ENCODE measurements at places on chromosomes 5 and 9.
A peak's percentile ranks its signal among the peaks of the same experiment; 100 is the strongest.

DNA sequence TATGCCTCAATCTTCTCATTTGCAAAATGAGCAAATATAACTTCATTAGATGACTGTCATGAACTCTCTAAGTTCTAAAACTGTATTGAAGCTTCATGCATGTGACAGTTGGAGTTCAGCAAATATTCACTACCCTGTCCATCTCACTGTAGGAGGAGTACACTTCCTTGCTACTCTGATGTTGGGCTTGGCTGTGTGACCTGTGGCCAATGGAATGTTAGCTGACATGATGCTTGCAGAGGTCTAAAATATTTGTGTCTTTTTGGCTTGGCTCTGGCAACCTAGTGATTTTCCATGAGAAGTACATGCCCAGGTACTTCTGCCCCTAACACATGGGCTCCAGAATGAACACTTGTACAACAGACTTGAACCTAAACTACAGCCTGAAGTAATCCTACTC lies 203.1 kb upstream of the ANKH start:
- no peak for DNase-seq

DNA sequence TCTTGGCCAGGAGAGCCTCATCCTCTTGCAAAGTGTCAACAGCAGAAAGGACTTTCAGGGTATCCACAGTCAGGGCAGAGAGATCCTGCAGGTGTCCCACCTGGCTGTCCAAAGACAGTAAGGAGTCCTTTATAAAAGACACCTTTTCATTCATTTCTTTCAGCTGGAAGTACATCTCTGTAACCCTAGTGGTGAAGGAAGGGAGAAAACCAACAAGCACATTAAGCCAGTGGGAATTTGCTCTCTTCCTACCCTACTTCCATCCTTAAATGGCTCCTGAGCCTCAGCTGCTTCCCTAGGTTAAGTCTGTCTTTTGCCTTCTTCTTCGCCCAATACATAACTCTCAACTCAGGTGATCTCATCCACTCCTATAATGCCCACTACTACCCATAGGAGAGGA lies 124.8 kb downstream of the TRPM6 start:
- DNase-seq = no peak

- no peak for DNase-seq
These were observed 112.3 kb upstream of the ADAMTSL1 start for GRCh38 chr9:18361646-18362045.

DNA sequence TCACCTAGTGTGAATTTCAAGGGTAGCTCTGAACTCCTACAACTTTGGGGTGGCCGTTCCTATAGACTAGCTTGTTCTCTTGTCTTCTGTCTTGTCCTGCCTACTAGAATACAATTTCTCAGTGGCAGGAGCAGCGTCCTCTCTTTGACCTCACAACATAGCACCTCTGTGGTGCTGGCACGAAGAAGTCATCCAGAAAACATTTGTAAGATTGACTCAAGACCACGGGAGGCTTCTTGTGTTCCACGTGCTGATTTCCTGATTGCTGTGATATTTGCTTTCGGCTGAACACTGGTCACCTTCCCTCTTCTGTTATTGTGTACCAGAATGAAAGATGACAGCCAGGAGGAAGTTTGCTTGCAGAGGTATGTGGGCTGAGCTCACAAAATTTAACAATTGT lies 27.0 kb downstream of the SLC1A1 start:
- DNase-seq = no peak

DNA sequence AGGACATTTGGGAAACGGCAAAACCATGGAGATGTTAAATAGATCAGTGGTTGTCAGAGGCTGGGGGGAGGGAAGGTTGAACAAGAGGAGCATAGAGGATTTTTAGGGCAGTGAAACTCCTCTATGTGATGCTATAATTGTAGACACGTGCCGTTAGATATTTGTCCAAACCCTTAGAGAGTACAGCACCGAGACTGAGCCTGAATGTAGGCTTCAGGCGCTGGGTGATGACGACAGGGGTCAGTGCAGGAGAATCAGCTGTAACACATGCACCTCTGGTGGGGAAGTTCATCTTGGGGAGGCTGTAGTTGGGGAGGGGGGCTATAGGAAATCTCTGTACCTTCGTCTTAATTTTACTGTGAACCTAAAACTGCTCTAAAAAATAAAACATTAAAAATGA lies 22.2 kb upstream of the CLPTM1L start:
- no peak for DNase-seq

- DNase-seq = no peak
These were observed 30.8 kb upstream of the PANK3 start for GRCh38 chr5:168609806-168610482.

DNA sequence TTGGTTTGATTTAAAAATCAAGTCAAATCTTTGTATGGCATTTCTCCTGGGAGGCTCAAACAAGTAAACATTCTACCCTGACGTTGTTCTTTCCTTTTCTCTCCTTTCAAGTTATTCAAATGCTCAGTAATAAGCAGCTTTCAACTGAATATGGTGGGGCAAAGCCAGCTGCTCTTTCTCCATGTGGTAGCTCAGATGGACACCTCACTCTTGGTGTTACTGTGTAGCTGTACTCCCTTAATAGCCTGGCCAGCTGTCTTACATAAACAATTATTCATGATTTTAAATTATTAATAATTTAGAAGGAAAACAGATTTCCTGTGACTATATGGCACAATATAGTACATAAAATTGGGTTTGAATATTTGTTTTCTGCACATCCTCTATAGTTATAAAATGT lies 165.2 kb downstream of the PDE4D start:
- DNase-seq = no peak

- DNase-seq = peak; percentile 48
These were observed 49.9 kb downstream of the SHB start for GRCh38 chr9:38018958-38019602.

DNA sequence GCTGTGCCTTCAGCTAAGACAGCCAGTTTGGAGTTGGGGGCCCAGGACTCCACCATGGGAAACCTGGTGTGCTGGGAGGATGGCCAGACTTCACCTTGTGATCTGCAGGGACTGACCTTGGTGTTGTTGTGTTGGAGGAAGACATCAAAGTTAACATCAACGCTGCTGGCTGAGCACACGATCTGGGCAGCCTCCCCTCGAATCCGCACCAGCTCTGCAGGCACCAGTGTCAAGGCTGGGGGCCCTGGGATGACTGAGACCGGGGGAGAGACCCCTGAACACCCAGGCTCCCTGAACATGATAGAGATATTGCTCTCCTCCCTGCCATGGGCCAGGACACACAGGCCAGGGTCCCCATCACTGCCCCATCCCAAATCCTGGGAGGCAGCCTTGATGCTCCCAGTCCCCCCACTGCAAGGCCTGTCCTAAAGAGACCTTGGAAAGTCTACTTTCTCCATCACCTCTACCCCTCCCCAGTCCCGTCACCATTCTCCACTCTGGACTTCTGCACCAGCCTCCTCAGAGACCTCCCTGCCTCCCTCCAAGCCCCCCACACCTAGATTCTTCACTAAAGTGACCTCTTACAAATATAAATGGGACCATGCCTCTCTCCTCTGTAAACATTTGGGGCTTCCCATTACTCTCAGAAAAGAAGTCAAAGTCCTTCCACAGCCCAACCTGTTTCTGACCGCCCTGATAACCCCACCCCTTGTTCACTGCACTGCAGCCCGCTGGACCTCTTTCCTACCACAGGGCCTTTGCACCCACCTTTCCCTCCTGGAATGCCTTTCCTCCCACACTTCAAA lies 8.2 kb downstream of the CSF1R start:
- no peak for DNase-seq

GRCh38 chr5:135993880-135994636 lies 34.7 kb upstream of the TGFBI start:
- no peak for DNase-seq

DNA sequence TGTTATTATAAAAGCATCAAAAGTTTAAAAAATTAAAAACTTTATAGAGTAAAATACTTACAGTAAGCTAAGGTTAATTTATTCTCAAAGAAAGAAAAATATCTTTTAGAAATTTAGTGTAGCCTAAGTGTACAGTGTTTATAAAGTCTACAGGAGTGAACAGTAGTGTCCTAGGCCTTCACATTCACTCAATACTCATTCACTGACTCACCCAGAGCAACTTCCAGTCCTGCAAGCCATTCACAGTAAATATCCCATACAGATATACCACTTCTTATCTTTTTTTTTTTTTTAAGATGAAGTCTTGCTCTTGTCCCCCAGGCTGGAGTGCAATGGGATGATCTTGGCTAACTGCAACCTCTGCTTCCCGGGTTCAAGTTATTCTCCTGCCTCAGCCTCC lies 73.1 kb upstream of the FST start:
- DNase-seq = no peak

DNA sequence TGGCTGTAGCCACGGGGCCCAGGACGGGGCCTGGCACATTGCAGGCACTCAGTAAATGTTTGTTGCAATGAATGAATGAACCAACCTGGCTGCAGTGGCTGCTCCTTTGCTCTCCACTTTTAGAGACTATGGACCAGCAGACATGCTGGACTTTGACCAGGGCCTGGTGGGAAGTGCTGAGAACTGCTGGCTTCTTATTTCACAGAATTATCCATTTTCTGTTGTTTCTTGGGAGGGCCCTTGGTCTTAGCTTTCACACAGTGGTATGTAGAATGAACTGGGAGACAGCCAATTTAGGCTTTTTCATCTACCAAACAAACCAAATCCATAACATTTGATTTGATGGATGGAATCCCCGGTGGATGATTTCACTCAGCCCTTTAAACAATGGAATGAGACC lies 78.0 kb upstream of the LHFPL2 start:
- no peak for DNase-seq

DNA sequence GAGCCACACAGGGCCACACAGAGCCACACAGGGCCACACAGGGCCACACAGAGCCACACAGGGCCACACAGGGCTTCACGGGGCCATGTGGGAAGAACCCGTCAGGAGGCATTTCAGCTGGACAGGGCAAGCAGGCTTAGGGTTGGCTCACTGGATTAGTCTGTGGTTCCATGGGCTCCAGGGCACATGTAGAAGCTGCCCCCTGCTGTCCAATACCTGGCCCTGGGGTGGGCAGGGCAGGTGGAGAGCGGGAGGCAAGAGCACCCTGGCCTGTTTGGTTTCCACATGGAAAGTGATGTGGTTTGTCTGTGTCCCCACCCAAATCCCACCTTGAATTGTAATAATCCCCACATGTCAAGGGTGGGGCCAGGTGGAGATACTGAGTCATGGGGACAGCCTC lies 16.4 kb upstream of the LPCAT1 start:
- no peak for DNase-seq

DNA sequence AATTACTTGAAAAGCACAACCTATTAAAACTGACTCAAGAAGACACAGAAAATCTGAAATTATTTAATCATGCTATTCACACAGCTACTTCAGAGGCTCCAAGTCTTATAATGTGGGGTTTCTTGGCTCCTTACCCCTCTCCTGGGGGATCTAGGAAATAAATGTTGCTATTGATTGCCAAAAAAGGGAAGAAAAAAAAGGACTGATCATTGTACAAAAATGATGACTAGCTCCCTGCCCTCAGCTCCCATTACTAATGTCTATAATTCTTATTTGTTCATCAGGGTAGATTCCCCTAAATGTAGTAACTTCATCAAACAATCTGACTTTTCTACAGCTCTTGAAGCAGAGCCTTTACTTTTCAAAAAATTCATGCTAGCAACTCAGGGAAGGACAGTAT lies 3.3 kb upstream of the SMC5 start:
- DNase-seq = no peak

DNA sequence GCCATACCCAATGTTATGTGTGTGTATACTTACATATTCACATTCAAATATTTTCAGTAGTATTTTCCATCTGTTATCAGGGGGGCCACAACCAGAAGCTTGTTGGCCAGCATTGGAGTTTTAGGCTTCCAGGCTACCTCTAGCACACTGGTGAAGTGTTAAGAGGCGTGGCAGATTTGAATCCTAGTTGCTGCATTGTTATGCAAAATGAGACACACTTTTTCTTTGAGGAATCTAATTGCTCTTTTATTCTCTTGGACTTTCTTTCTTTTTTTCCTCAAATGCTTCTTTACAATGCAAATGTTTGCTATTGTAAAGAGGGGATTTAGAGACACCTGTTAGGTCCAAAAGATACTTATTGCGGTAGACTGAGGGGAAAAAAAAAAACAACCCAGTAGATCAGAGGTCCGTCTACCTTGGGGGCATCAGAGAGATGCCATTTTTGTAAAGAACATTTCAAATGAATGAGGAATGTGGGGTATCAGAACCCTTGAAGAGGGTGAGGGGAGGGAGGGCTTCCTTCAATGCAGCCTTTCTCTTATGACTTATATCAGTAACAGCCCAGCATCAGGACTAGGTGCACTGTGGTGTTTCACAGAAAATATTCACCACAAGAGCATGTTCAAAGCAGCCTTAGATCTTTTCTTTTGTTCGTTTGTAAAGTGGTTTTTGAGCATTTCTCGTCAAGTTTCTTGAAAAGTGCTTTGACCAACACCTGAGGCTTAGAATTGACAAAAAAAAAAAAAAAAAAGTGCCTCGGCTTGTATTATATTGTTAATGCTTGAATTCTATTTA lies 3.8 kb downstream of the SMARCA2 start:
- DNase-seq = no peak

GRCh38 chr9:126724226-126724625 lies 80.6 kb upstream of the ZBTB43 start:
- DNase-seq = no peak

DNA sequence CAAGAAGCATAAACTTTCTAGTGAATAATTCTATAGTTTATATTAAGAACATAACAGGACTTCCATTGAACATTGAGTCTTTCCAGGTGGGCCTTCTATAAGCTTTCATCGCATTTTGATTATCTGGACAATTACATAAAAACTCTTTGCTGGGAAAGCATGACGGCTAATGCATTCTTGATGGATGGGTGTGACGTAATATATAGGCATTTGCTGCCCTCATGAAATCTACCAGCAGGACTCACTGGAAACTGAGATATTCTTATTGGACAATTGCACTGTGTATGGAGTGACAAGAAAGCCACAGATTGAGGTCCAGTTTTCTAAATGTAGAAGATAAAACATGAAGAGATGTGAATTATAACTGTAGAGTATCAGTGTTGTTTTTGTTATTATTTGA lies 15.0 kb downstream of the PTPRD start:
- DNase-seq = no peak

DNA sequence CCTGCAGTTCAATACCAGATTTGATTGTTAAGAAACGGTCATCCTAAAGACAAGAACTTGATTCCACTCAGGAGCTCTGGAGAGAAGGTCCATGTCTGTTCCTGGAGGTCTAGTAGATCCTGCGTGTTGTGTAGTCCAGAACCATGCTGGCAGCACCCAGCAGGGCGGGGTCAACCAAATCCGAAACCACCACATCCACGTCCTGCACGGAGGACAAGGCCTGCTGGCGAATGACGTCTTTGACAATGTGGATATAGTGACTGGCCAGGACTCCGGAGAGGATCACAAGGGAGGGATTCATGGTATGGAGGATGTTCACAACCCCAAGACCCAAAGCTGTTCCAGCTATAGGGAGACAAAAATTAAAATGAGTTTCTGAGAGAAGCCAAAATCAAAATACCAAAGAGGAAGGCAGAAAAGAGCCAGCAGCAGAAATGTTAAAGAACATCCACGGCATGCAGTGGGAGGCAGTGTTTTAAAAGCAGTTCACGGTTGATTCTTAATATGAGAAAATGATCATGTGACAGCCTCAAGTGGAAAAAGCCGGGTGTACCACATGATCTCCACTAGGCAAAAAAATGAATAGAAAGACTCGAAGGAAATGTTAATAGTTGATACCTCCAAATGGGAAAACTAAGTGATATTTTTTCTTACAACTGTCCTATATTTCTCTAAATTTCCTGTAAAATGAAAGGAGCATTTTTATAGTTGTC lies 26.7 kb downstream of the CLTA start:
- DNase-seq = no peak

GRCh38 chr5:149203921-149204441 lies 62.7 kb downstream of the ABLIM3 start:
- DNase-seq = no peak
